SHP77 (cell line): ENCODE measurements at places on chromosomes 3 and 15.

DNA sequence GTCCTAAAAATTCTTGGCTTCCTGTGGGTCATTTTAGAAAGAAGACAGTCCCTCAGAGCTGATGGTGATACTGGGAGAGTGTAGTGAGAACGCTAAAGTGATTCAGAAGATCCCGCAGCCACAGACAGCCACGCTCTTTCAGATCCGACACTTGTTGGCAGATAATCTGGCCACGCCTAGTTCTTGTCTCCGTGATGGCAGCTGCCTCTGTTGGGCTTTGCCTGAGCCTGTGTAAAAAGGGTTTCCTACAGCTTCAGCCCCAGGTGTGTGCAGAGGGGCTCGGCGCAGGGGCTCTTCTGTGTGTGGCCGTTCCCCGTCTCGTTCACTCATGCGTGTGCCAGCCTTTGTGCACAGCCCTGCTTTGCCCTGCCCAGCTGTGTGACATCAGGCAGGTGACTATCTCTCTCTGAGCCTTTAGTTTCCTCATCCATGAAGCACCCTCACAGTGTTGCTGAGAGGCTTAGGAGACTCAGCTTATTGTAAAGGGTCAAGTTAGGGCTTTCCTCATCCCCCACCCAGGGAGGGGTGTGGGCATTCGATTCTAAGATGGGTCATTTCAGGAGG, 6.3 kb downstream of the IRAK2 start:
- no peak for DNase-seq

GRCh38 chr3:183619010-183619409, 16.4 kb upstream of the KLHL24 start:
- DNase-seq: no peak

DNA sequence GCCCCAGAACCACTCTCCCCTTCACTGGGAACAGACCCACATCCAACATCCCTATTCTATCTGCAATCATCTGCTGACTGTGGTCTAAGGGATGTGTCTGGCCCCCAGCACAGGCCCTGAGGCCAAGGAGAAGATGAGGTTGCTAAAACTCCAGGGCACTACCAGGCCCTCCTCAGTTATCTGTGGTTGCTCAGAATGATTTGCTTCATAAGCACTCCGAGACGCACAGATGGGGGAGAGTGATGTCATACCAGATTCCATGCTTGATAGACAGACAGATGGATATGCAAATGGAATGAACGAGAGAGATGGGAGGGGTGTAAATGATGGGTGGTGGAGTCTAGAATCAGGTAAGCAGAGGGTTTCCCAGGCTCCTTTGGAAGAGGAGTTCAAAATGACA, 57.8 kb downstream of the CEMIP start:
- no peak for DNase-seq

DNA sequence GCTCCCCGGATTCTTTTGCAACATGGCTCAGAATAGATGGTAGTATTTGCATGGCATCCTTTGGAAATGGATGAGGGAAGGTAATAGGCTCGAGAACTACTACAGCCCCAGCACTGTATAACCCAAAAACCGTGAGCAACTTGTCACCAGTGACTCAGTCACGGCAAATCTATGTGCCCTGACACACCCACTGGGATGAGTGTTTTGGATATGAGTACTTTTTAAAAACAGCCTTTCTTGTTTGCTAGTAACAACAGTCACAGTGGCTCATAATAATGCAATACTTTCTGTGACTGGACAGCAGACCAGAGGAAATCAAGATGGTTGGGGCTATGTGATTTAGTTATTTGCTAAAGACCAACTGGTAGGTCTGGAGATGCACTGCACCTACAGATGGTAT, 299.6 kb downstream of the ULK4 start:
- no peak for DNase-seq

GRCh38 chr15:27256446-27256845, 285.5 kb downstream of the GABRG3 start:
- no peak for DNase-seq

- DNase-seq: no peak
Measured at GRCh38 chr15:60116456-60117089, 112.5 kb downstream of the FOXB1 start.

DNA sequence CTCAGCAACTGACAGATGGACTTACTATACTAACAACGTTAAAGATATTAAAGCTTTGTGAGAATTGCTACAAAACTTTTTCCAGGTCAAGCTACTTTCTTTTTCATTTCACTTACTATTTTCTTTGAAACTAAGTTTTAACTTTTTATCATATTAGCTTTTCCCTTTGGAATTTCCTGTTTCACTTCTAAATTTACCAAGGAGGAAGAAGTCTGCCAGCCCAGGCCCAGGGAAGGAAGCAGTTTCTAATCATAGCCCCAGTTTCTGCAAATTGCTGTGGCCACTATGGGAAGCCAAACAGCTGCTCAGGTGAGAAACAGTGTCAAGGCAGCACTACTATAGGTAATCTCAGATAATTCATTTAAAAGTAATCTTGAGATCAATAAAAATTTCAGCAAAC, 18.4 kb downstream of the CYFIP1 start:
- DNase-seq: no peak

- DNase-seq: no peak
Measured at GRCh38 chr3:32643354-32643753, 41.6 kb upstream of the CNOT10 start.

DNA sequence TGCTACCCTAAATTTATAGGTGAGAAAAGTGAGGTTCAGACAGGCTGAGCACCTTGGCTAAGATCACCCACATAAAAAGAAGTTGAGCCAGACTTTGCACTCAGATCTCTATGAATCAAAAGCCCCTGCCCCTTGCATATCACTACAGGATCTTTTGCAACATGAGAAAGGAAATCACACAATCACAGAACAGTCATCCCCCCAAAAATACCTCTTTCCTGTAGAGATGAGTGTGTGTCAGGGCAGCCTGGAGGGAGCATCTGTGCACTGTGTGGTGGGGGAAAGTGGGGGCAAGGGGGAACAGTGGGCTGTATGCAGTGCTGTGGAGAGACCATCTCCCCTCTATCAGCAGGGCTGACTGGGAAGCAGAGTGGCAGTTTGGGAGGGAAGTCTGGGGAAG, 46.6 kb downstream of the EPHB3 start:
- no peak for DNase-seq

- DNase-seq: no peak
Measured at GRCh38 chr3:154464440-154465190, 34.6 kb upstream of the GPR149 start.
